Fibroblast of skin of left biceps (primary cell): ENCODE measurements at places on chromosomes 7 and 10.

DNA sequence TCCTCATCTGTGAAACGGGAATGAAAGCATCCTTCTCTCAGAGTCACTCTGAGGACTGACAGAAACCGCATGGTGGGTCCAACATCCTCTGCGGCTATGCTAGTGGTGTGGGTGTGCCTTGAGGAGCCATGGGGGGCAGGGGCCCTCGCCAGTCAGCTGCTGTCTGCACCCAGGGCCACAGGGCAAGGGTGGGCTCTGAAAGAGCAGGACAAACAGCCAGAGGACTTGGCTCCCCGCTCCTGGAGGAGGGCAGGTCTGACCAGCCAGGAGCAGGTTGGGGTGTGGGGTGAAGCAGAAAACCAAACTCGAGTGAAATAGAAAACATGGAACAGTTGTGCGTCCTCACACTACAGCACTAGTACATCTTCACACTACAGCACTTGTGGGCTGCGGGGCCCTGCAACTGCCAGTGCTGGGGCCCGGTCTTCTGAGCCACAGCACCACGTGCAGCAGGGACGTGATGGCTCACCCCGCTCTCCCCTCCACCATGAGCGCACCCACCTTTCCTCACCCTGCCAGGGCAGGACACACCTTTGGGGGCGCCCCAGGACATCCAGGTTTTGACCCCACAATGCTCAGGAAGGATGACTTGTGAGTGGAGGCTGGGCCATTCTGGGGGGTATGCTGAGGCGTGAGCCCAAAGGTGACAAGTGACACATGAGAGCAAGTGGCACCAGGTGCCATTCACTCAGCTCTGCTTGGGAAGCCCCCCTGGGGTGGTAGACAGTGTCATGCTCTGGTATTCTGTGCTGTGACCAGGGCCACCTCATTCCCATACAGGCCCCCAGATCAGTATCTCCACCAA is 96.1 kb upstream of the RET start:
- DNase-seq = no peak

DNA sequence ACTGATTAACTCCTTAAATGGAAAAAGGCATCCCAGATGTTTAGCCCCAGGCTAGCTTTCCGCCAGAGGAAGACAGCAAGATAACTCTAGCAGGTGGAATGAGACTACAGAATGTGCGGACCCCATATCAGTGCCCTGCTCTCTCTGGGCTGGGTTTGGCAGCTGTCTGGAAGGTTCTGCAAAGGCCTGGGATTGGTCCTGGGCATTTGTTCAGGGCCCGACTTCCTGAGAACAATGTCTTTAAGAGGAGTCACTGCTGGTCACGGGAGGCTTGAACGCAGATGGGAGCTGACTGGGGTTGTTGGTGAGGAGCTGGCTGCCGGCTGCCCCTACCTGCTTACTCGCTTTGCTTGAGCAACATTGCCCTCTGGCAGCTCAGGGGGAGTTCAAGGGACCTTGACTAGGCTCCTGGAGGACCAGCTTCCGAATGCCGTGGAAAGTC is 130.6 kb upstream of the BTBD16 start:
- DNase-seq = no peak

- DNase-seq = no peak
Measured at GRCh38 chr7:148924011-148924410, 39.9 kb upstream of the EZH2 start.

GRCh38 chr10:11689945-11690736 is 52.0 kb upstream of the ECHDC3 start:
- DNase-seq = no peak

- DNase-seq = no peak
Measured at GRCh38 chr7:81811956-81812865, 42.4 kb upstream of the HGF start.

DNA sequence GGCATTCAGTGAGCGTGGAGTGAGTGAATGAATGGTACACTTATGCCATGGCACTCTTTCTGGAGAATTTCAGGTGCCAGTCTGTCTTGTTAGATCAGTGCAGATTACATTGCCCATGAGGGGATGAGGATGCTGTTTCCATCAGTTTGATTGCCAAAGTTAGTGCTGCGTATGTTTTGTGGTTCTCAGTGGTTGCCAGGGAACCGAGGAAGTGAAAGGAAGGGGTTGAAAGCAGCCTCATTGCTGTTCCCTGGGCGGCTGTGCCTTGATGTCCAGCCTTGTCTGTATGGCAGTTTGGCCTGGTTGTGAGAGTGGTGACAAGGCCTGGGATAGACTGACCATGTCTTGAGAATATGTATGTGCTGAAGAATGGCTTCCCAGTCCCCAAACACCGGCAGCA is 30.2 kb downstream of the WBP1L start:
- DNase-seq = no peak

DNA sequence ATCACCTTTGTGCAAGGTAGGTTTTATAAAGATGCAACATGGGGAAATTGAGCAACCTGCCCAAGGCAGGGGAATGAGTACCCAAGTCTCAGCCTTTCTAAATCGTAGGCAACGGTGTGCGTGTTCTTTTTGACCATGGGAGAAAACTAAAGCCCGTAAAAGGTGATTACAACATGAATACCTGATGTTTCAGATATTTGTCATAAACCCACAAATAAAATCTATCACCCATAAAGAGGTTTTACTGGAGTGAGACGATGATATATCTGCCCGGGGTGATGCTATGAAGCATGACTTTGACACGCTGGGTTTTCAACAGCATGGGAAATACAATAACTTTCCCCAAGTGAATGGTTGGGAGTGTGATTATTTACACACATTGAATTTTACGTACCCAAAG is 406.3 kb upstream of the KLF6 start:
- no peak for DNase-seq

DNA sequence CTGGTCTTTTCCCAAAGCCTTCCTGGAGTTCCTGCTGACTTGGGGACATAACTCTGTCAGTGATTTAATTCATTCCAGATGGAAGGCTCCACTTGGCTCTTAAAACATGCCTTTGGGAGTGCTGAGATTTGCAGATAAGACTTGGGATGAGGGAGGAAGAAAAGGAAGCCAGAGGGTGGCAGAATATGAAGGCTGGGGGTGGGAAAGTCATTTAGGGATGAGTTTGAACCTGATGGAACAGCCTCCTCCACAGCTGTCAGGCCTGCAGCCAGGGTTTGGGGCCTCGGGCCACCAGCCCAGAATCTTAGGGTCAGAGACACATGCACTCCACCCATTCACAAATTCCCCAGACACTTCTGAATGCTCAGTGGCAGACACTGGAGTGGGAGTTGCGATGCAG is 28.4 kb upstream of the EIF5AL1 start:
- DNase-seq = peak; percentile 80

GRCh38 chr10:26269754-26270153 is 53.2 kb downstream of the GAD2 start:
- no peak for DNase-seq

DNA sequence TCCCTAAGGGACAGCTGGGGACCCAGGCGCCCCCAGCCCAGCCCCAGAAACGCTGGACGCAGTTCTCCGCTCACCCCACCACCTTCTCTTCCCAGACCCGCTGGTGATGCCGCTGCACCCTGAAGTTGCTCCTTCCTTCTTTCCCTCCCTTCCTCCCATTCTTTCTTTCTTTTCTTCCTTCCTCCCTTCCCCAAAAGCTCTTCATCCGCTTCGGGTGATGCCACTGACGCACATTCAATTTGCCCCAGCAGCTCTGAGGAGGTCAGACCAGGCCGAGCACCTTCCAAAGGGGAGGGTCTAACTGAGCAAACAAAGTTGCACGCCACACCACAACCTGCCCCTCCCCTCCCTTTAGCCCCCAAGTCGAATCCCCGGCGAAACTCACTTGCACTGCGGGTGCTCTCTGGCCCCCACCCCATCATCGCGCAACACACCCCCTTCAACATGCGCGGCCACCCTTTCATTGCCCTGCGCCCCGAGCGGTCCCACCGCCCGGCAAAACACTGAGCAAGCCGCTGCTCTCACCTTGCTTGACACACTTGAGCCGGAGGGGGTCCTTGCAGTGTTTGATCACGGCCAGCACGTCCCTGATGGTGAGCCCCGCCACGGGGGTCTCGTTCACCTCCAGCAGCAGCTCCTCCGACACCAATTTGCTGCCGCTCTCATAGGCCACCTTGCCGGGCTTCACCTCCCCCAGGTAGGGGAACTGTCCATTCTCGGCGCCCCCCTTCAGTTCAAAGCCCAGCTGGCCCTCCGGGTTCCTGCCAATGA is 787 bp downstream of the MAGI2 start:
- DNase-seq = no peak
